NCI-H1417 (cell line): ENCODE measurements at places on chromosomes 16 and 17.
A peak's percentile ranks its signal among the peaks of the same experiment; 100 is the strongest.

DNA sequence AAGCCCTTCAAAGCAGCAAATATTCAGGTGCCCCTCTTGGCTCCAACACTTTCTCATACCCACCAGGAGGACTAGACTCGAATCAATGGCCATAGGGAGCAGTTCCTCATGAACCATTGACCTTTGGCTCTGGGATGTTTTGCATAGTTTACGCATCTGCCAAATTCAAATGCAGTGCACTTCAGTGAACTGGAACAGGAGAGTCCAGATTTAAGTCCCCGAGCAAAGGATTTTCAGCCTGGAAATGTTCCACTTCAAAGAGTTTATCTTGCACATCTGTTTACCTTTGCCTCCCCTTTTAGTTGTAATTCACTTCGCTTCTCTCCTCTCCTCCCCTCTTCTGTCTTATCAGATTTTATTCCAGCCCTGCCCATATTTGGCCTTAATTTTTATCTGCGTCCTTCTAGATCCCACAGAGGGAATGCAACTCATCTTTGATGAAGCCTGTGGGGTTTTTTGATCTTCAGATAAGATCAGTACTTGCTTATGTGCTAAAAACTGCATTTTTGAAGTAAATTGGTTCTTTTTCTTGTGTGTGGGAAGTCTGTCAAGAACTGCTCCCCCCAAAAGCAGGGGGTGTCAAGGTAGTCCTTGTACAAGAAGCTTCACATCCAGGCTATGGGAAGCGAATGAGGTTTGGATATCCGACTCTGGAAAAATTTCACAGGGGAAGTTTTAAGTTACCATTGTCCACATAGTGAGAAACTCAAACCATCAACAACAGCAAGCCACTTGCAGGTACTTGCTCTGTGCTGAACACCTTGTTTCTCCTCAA, 281.6 kb downstream of the RBFOX1 start:
- no peak for DNase-seq

- no peak for DNase-seq
Observed at GRCh38 chr16:23855010-23855409, 19.2 kb downstream of the PRKCB start.

DNA sequence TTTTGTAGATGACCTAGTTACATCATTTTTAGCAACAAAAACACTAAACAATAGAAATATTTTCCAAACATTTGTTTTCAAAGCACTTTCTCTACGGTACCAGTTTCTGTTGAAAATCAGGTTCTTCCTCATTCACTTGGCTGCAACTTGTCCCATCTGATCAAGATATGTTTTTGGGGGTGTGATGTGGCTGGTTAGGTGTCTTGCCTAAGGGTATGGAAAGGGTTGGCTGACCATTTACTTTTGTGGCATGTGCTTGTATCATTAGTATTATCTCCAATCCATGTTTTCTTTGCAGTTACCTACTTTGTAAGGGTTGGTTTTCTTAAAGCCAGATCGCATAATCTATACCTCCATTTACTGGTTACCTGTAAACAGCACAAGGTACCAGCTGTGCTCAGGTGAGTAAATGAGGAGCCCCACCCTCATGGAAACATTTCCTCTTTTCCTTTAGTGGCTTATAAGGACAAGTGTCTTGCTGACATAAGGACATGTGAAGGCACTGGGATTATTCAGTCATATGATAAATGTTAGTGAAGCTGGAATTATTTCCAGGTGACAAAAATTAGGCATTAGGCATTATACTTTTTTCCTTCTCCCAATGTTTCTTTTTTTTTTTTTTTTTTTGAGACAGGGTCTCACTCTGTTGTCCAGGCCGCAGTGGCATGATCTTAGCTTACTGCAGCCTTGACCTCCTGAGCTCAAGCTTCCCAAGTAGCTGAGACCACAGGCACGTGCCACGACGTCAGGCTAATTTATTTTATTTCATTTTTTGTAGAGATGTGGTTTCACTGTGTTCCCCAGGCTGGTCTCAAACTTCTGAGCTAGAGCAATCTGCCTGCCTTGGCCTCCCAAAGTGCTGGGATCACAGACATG, 162.0 kb downstream of the CCDC182 start:
- no peak for DNase-seq

- DNase-seq = no peak
Observed at GRCh38 chr17:40561294-40561870, 3.9 kb downstream of the CCR7 start.

GRCh38 chr17:50177983-50178834, 12.4 kb downstream of the SGCA start:
- DNase-seq = peak; percentile 64

DNA sequence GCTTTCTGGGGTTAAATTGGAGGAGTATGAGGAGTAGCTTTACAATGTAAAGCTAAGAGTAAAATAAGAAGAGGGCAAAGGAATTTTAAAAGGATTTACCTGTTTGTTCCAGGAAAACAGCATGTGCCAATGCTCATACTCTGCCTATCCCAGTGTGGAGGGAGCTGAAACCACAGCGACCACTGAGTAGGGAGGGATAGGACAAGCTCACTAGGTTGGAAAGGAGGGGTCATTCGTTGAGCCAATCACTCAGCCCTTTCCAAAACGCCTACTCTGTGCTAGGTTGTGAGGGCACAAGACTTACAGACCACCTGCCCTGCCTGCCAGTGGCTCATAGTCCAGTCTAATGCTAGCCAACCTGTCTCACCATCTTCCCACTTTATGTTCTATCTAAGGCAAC, 1.1 kb upstream of the DNAJC7 start:
- DNase-seq = no peak

- DNase-seq = no peak
Observed at GRCh38 chr17:27495460-27495859, 39.2 kb downstream of the KSR1 start.

DNA sequence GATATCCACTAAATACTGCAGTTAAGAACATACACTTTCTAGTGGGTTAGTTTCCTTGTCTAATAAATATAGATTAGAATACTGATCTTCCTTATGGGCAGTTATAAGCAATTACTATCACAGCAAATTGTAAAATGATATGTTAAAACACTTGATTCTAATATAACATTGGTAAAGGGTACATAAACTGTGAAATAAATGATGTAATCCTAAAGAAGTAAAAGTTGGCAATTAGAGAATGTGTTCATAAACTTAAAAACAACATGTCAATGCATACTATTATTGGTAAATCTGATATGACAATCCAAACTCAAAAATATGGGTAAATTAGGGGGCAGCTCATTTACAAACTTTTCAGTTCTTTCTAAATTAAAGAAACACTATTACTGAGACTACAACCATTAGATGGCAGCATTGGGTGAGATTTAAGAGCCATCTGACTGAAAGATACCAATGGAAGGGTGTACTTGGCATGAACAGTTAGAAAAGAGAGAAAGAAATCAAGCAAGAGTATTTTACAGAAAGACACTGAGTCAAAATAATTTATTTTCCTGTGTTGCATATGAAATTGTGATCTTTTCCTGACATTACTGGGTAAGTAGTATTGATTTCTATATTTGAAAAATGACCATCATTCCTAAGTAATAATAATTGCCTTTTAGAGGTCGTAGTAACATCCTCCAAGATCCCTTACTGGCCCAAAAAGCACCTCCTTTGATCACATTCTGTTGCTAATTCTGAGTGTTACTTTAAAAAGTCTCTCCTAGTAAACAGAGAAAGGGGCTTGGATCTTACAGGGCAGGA, 119.6 kb downstream of the SPAG9 start:
- peak; percentile 14 for DNase-seq

DNA sequence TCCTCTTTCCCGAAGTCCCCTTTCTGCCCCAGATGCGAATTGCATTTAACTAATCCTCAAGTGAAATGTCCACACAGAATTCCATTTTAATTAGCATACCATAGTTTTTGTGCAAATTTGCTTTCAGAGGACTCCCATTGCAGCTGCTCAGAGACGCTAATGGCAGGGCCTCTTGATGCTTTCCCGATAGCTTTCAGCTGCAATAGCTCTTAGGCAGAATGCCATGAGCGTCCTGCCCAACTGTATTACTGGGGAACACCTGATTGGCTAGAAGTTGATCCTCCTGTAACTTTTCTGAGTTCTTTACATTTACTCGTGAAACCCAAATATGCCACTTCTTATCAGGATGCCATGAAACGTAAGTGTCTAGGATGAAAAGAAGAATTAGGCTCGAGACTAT, 203.0 kb downstream of the UTP18 start:
- DNase-seq = no peak

GRCh38 chr17:18381158-18381952, 3.8 kb downstream of the EVPLL start:
- DNase-seq = no peak

DNA sequence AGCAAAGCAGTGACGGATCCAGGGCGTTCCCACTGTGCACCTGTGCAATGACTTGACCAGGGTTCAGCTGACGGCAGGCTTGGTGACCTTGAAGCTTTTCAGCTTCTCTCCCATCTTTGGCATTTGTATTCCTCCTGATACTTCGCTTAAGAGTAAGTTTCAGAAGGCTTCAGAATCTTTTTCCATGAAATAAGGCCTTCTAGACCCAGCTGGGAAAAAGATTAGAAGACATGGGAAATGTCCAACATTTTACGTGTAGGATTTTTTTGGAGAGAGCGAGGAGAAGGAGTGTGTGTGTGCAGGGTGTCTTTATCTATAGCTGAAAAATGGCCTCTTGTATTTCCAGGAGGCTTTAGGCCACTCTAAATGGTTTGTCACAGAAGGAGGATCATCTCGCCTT, 104.1 kb downstream of the BANP start:
- DNase-seq = no peak

GRCh38 chr16:68356249-68356918, 45.6 kb downstream of the PRMT7 start:
- no peak for DNase-seq

GRCh38 chr17:78176548-78177025, 8.2 kb downstream of the SYNGR2 start:
- no peak for DNase-seq

DNA sequence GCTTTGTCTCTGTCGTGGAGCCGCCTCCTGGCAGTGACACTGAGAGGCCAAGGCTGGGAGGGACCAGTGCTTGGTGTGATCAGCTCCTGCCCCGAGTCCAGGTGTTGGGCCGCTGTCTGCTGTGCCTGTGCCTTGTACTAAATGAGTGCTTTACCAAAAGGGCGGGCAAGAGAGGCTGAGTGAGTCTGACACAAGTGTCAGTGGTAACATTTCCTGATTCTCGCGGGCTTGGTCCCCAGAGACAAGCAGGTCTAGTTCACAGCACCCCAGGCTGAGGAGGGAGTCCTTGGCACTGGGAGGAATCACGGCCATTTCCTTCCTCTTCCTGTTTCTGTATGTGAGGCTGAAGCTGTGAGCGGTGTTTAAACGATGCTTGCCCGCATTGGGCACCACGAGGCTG, 30.2 kb downstream of the PLD6 start:
- no peak for DNase-seq

- no peak for DNase-seq
Observed at GRCh38 chr17:4645642-4646041, 4.2 kb upstream of the ALOX15 start.

GRCh38 chr16:14358697-14359305, 271.3 kb downstream of the PARN start:
- DNase-seq = no peak

GRCh38 chr16:49416001-49416675, 42.5 kb downstream of the C16orf78 start:
- no peak for DNase-seq

DNA sequence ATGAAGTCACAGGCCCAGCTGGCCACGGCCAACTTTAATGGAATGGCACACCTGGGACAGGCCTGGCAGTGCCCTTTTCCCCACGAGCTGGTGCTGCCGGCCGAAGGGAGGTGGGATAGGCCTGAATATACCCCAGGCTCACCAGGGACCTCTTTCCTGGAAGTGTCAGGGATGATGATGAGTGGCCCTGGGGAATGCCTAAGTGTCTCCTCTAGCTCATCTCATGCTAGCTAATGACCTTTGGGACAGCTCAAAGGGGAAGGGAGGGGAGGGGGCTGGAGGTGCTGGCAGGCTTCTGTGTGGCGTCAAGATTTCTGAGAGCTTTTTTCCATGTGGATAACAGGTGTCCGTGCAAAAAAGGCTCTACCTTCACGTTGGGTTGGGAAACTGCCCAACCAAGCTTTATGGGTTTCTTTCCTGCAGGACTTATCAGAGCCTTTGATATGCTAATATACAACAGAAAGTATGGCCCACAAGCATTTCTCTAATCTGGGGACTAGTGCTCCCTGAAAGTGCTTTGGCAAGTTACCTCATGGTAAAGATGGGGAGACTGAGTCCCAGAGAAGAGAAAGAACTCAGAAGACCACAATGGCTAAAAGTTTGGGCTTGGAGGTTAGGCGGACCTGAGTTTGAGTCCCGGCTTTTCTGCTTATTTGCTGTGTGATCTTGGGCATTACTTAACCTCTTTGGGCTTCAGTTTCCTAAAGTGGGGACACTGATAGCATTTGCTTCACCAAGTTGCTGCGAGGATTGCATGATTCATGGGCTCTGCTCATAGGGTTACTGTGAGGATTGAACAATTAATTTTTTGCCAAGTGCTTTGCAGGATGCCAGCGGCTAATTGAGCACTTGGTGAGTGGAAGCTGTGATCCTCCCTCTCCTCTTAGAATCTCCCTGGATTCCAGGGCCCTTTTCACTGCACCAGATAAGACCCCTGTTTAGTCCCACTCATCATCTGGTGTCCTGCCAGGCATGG, 14.0 kb downstream of the ADGRG1 start:
- DNase-seq = no peak

GRCh38 chr17:77208217-77208808, 67.5 kb downstream of the SEC14L1 start:
- DNase-seq = peak; percentile 25

DNA sequence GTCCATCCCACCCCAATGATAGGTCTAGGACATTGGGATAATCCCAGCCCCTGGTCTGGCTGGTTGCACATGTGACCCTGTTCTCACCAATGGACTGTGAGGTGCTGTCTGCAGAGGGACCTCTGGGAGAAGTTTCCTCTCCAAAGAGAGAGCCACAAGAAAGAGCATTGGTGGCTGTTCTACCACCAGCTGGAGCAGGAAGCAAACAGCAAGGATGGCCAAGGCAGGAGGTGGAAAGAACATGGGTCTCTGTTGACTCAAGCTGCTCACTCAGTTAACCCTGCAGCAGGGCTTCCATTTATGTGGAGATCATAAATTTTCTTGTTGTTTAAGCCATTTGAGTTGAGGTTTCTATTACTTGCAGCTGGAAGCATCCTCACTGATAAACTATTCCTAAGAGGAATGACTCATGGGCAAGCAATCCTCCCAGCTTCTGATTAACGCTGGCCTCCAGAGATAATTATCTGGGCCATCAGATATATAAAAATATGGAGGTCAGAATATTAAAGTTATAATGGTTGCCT, 52.6 kb downstream of the CYB5B start:
- DNase-seq = no peak

GRCh38 chr17:27602721-27603420, 28.1 kb upstream of the LGALS9 start:
- DNase-seq = peak; percentile 57

- no peak for DNase-seq
Observed at GRCh38 chr17:76376318-76377133, 7.9 kb upstream of the SPHK1 start.

DNA sequence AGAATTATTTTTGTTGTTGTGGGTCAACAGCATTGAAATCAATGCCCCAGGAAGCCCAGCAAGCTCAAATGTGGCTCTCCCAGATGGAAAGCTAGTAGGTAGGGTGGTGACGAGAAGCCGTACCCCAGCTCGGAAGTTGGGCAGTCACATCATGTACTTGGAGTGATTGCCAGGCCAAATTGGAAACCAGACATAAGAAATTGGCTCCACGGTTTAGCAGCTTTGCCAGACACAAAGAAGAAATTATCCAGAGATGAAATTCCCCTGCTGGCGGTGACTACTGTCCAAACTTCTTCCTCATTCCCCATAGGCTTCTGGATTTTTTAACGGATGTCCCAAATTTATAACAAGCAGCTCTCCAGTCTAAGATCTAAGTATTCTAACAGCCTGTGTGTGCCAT, 95.9 kb downstream of the OR1D5 start:
- no peak for DNase-seq
